Naive B cell (primary cell): ENCODE measurements at places on chromosomes 4 and X. TPM values are rescaled to one million over a fixed set of nuclear protein-coding genes. Genes with fewer than 3 reads are reported as not detected.

SCML2 gene
- polyA plus RNA-seq, result 2.4 TPM

CLTRN gene
- 0.28 TPM for polyA plus RNA-seq

MGARP gene
- polyA plus RNA-seq, result 0.24 TPM

DCAF12L2 gene
- polyA plus RNA-seq, result not detected

AVPR2 gene
- polyA plus RNA-seq, result not detected

DNA sequence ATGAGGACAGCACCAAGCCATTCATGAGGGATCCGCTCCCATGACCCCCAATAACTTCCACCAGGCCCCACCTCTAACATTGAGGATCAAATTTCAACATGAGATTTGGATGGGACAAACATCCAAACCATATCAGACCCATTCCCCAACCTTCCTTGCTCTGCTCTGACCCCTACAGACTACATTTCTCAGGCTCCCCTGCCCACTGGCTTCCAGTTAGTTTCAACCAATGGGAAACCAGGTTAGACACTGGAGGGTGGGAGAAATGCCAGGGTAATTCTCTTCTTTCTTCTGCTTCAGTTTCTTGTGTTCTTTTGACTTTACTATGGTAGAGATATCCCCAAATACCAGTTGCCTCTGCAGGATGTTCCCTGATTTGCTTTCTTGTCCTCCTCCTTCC lies 125.7 kb downstream of the CLCN4 start:
- no peak for DNase-seq

GRCh38 chrX:125444659-125445058 lies 125.0 kb downstream of the TEX13C start:
- DNase-seq, result no peak

GRCh38 chr4:31667686-31668085 lies 947.5 kb downstream of the PCDH7 start:
- no peak for DNase-seq

DNA sequence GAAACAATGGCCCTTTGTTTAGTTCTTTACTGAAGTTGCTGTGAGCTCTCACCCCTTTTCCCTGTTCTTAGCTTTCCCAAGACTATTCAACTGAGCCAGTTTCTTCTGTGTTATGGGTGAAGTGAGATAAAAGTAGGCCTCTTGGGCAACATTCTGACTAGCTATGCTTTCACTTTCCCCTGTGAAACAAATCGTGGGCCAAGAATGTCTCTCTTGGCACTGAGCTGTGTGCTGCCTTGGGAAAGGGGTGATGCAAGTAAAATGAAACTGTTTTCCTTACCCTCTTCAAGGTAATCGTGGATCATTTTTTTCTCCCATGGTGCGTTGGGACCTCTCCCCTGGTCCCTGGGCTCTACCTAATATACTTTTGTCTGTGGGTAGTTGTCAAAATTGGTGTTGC lies 653.9 kb upstream of the MAGEB2 start:
- no peak for DNase-seq

GRCh38 chr4:4856071-4857000 lies 3.1 kb upstream of the MSX1 start:
- DNase-seq, result no peak

- DNase-seq, result no peak
Observed at GRCh38 chr4:13538427-13538973, 5.8 kb downstream of the NKX3-2 start.

DNA sequence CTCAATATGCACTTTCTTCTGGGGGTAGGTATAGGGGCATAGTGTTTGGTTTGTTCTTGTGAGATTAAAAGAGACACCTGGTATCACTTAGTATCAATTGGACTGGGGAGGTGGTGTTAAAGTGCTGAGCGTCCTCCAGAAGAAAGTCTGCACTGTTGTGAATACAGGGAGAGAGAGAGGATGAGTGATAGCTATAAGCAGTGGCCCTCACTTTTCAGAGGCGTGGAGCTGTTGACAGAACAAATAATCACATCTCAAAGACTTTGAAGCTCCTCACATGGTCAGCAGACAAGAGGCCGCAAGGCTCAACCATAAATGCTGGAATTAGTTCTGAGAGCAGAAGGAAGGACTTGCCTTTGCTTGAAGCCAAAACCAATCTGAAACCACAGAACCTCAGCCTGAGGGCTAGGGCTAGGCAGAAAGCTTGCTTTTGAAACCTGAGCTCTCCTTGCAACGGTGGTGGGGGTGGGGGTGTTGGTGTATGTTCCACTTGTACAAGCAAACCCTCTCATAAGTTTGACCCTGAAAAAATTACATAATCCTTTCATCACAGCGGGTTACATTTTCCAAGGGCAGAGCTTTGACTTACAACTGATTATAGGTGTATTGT lies 123.2 kb upstream of the SCML1 start:
- DNase-seq, result no peak

- no peak for DNase-seq
Observed at GRCh38 chrX:9767375-9767774, 1.7 kb upstream of the GPR143 start.

GRCh38 chrX:119190831-119191230 lies 45.3 kb upstream of the PGRMC1 start:
- no peak for DNase-seq
